ENCODE measurements at places on chromosomes 5 and 9.

DNA sequence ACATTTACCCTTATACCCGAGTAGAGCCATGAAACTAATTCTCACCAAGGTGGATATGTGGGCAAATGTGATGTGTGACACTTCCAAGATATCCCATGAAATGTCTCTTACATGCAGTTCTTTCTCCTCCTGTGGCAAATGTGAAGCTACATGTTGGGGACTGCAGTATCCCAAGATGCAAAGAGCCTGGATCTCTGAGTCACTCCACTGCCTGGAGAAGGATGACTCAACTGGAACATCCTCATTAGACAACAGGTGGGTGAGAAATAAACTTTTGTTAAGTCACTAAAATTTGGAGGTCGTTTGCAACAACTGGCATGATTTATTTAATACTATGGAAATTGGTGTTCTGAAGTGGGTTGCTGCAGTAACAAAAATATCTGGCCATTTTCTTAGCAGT, 36.5 kb upstream of the TENT4A start:
- no peak for DNase-seq

GRCh38 chr5:40001796-40002195, 577.0 kb upstream of the DAB2 start:
- no peak for DNase-seq

DNA sequence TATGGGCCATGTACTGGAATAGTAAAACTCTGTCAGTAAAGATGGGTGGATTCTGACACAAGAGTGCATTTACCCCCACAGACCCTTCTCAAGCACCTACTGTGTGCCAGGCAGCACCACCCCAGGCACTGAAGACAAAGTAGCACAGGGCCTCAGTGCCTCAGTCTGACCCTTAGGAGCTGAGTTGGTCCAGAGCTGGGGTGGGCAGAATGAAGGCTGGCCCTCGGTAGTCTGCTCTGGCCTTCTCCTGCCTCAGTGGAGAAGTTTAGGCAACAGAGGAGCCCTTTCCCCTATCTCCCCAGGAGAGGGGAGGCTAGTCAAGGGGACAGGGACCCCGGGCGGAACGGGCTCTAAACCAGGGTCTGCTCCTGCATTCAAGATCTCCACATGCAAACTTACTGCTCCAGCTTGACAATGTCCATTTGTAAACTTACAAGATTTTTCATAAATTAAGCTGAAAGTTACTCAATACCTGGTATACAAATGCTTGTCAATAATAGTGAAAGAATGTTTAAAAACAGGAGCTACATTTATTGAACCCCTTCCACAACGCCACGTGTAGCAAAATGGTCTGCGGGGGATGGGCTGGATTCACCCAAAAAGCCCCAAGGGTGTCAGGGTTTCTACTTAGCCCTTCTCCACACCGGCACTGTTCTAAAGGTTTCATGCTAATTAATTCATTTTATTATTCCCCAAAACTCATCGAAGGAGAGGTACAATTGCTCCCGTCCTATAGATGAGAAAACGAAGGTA, 1.5 kb downstream of the VDAC1 start:
- no peak for DNase-seq

- DNase-seq = no peak
These were observed 1.3 kb downstream of the ANXA1 start for GRCh38 chr9:73152953-73153352.
